ENCODE measurements at places on chromosomes 1 and 21.
A peak's percentile ranks its signal among the peaks of the same experiment; 100 is the strongest.

- no peak for DNase-seq
These were observed 85.6 kb downstream of the RGS7 start for GRCh38 chr1:241271427-241271826.

DNA sequence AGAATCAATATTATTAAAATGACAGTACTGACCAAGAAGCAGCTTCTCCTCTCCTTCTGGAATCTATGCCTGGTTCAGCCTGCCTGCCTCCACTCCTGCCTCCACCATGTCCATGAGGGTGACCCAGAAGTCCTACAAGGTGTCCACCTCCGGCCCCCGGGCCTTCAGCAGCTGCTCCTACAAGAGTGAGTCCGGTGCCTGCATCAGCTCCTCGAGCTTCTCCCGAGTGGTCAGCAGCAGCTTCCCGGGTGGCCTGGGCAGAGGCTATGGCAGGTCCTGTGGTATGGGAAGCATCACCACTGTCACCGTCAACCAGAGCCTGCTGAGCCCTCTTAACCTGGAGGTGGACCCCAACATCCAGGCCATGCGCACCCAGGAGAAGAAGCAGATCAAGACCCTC lies 822.4 kb upstream of the NEGR1 start:
- no peak for DNase-seq

DNA sequence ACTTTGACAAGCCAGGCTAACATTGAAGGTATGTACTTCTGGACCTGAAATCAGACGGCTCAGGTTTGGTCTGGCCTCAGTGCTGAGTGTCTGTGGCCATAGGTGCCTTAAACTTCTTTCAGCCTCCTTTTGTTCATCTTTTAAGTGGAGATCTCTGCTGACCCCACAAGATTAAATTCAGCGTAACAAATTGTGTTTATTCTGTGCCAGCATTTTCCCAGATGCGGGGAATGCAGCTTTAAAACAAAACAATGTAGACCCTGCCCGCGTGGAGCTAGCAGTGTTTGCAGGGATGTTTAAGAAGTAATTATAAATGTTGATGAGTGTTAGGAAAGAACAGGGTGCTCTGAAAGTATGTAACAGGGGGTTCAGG lies 923 bp downstream of the CAP1 start:
- no peak for DNase-seq

GRCh38 chr1:186497651-186498050 lies 36.7 kb upstream of the PDC start:
- no peak for DNase-seq

GRCh38 chr1:154760469-154760933 lies 109.6 kb downstream of the KCNN3 start:
- DNase-seq, result peak; percentile 61

DNA sequence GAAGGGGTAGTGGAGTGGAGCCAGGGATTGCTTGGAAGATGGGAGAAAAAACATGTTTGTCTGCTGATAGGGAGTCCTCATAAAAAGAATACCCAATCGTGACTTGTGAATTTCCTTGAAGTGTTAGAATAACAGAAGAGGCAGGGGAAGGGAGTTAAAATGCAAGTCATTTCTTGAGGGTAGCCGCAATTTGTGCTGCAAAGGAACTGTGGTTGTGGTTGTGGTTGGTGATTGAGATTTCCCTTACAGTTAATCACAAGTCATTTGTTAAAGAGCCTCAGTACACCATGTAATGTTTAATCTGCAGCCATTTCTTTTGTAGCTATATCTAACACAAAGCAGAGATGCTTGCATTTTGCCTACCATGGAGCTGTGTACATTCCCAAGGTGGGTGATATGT lies 38.5 kb upstream of the EGLN1 start:
- DNase-seq, result no peak

GRCh38 chr1:204443260-204443619 lies 31.6 kb upstream of the PPP1R15B start:
- DNase-seq, result no peak

- DNase-seq, result no peak
These were observed 17.3 kb downstream of the PDPN start for GRCh38 chr1:13600762-13601453.

DNA sequence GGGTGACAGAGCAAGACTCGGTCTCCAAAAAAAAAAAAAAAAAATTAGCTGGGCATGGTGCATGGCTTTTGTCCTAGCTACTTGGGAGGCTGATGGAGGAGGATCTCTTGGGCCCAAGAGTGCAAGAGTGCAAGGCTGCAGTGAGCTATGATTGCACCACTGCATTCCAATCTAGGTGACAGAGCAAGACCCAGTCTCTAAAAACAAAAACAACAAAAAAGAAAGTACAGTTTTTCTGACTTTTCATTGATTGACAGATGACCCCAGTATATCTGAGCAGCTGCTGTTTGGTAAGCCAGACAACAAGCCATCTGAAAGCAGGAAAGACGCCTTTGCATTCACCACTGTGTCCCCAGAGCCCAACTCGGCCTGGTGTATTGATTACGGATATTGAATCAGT lies 10.9 kb upstream of the DPT start:
- no peak for DNase-seq

- no peak for DNase-seq
These were observed 157.7 kb downstream of the PIK3R3 start for GRCh38 chr1:45974541-45975269.

- no peak for DNase-seq
These were observed 14.1 kb downstream of the CDA start for GRCh38 chr1:20602851-20603450.

DNA sequence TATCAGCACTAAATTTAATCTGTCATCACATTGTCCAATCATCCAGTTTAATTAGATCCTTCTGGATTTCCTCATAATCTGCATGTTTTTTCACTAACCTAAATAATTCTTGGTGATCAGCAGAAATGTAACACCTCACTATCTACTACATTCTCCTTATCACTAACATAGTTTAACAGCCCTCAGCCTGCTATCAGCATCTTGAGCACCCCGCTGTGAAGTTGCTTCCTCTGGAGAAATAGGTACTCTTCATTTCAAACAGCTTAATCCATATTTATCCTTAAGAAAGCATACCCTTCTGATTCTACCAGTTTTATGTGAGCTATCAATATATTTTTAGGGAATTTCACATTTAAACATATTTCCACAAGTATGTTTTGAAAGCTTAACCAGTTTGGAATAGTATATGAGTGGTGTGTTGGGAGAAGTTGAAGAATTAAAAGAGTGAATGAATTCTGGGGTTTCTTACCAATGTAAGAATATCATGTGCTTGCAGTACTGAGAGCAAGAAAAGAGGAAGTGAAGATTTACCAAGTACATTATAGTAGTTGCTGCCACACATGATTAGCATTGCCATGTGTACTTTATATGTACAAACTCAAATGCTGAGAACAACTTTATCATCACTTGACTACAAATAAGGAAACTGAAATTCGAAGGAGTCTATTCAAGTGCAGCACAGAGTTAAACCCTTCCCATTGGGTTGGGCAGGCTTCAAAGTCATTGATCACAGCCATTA lies 771.1 kb upstream of the ADGRL4 start:
- no peak for DNase-seq

DNA sequence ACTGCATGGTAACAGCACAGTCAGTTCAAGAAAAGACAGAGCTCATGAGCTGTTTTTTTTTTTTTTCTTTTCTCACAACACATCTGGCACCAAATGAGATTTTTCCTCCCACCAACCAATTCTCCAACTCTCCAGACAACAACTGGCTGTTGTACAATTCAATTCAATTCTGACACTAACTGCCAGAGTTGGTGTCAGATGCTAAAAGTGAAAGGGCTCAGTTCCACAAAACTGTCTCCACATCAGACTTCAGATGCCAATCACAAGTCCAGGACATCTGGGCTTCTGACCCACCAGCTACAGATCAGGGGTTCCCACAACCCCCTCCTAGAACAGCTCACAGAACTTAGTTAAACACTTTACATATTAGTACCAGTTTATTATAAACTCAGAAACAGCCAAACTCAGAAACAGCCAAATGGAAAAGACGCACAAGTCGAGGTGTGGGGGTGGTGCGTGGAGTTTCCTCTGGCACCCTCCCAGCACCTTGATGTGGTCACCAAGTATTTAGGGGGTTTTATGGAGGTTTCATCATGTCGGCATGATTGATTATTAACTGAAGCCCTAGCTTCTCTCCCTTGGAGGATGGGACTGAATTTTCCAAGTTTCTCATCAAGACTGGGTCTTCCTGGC lies 39.2 kb upstream of the LRRC8D start:
- no peak for DNase-seq

- no peak for DNase-seq
These were observed 585.3 kb upstream of the USP24 start for GRCh38 chr1:55800503-55800902.

DNA sequence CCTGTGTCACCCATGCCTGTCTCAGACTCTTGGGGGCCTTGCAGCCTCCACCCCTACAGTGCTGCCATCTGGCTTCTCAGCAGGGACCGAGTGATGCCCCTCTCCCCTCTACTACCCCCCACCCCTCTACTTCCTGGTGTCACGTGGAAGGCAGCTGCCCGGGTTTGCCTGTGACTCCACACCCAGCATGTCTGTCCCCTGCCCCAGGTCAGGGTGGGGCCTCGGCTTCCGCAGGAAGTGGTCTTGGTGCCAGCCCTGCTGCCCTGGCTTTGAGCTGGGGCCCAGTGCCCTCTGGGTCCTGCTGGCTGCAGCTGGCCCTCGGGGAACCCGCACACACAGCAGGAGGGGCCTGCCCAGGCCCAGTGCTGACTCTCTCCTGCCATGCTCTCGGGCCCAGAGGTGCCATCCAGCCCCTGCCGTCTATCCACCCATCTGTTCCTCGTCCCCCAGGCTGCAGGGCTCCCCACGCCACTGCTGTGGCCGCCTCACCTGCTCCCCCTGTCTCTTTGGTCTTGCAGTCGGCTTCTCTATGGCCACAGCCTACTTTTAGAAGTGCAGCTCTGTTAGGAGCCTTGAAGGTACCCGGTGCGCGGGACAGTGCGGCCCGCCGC lies 24.0 kb downstream of the PLCH2 start:
- no peak for DNase-seq

- no peak for DNase-seq
These were observed 391.9 kb downstream of the SIPA1L2 start for GRCh38 chr1:232238009-232238408.

- no peak for DNase-seq
These were observed 5.3 kb downstream of the MIB2 start for GRCh38 chr1:1620433-1621139.

DNA sequence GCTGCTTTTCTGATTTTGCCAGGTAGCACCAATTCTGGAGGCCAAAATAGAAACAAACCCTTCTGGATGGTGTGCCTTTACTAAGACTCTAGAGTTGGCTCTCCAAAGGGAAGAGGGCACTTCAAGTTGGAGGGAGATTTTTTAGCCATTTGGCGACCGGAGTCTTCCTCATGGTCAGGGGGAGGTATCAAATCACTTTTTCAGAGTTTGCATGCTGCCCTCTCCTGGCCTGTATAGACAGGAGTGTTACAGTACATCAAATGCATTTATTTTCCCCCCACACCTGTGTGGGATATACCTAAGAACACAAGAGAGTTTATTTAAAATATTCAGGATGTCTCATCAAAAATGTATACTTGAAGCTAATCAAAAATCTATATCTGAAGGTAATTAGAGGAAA lies 3.2 kb downstream of the GREM2 start:
- DNase-seq, result no peak

GRCh38 chr1:26838474-26839338 lies 12.2 kb downstream of the ZDHHC18 start:
- no peak for DNase-seq

DNA sequence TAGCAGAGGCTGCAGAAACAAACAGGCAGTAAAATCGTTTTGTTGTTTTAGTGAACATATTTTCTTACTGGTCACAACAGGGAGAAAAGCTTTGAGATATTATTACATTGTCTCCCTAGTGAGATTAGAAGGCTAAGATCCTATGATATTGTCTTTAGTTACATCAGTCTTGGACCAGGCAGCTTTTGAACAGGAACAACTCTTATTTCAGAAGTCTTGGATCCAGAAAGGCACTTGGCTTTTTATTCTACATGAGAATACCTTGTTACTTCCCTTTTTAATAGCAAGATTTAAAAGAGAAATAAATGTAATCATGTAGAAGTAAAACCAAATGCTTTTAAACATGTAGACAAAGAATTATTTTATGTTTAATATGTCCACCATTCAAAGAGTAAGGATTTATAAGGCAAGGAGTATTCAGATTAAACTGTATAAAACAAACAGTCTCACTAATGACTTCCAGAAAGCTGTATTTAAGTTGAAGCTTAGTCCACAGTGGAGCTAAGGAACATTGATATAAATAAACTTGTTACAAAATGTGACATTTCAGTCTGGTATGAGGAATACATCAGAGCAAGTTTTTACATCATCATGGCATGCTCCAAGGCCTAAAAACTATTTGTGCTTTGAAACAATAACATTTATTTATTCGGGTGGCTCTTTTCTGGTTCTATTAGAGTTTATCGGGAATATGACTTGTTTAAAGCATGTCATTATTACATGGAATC lies 72.2 kb downstream of the PHTF1 start:
- no peak for DNase-seq

- peak; percentile 46 for DNase-seq
These were observed 13.6 kb downstream of the PCNX2 start for GRCh38 chr1:233281711-233282581.

GRCh38 chr21:42708107-42708506 lies 54.7 kb downstream of the PDE9A start:
- DNase-seq, result no peak

DNA sequence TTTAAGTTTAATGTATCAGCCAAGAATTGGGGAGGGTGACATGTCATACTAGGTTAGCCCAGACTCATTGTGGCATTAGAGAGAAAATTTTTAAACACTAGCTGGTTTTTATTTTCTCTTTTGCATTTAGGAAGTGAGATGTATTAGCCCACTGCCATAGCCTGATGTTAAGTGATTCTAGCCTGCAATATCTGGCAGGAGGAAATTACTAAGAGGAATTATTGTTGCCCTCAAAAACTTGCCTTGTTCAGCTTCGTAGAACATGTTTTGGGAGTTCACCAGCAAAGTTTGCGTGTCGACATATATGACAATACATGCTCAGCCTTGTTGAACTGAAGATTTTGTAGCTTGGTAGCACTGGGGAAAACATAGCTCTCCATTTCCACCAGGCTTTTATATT lies 12.5 kb downstream of the ADAM30 start:
- DNase-seq, result no peak

- no peak for DNase-seq
These were observed 1.0 kb downstream of the CCDC181 start for GRCh38 chr1:169426174-169426705.

GRCh38 chr1:106249810-106250209 lies 806.7 kb upstream of the PRMT6 start:
- no peak for DNase-seq

DNA sequence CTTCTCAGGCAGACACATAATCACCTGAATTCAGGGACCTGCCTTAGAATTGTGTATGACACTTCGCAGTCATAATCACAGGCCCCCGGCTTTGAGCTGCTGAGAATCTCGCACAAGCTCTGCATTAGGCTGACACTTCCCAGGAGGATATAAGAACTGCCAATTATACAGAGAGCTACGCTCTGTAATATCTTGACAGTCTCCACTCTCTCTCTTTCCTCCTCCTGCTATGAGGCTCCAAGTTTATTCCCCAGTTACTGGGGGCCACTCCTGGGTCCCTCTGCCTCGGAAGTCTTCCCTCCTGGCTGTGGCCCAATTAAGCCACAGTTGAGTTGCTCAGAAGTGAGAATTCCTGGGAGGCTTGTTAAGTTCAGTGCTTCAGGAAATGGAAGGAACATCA lies 42.7 kb downstream of the EBNA1BP2 start:
- no peak for DNase-seq

GRCh38 chr1:115311474-115311989 lies 26.5 kb downstream of the NGF start:
- DNase-seq, result no peak

- DNase-seq, result no peak
These were observed 2.8 kb downstream of the ELAVL4 start for GRCh38 chr1:50111503-50111902.

All from GM03348 (cell line).